ENCODE measurements at places on chromosomes 5 and 9. TPM values are rescaled to one million over a fixed set of nuclear protein-coding genes. Genes with fewer than 3 reads are reported as not detected.

PRR16 gene
- total RNA-seq = 18.1 TPM

KIF12 gene
- total RNA-seq = not detected

F2RL2 gene
- 3.4 TPM for total RNA-seq

DHFR gene
- 9.2 TPM for total RNA-seq

PCDHB10 gene
- 0.94 TPM for total RNA-seq

All from cardiac septum (tissue), 1 donor.